Naive thymus-derived CD4-positive, alpha-beta T cell (primary cell): ENCODE measurements at places on chromosomes 7 and 10. TPM values are rescaled to one million over a fixed set of nuclear protein-coding genes. Genes with fewer than 3 reads are reported as not detected.

The SLC39A12 gene
- not detected for total RNA-seq

The NKX2-3 gene
- not detected for total RNA-seq

The TFEC gene
- total RNA-seq, result 1.6 TPM

The GALNT17 gene
- total RNA-seq, result not detected

The APBB1IP gene
- 64.7 TPM for total RNA-seq

The KIAA1549 gene
- total RNA-seq, result not detected

The IKZF1 gene
- 463 and 475 TPM in 2 replicates for total RNA-seq

The PRSS2 gene
- not detected for total RNA-seq

The FKBP6 gene
- total RNA-seq, result 0.24 TPM

- H3K4me1 ChIP-seq, result no peaks in the 10 kb centered on the region
- no peak for DNase-seq
- H3K27ac ChIP-seq, result no peak overlapping the region
- H3K4me3 ChIP-seq, result no peak overlapping the region
Measured at GRCh38 chr10:122127943-122128342, 139.0 kb downstream of the TACC2 start.

DNA sequence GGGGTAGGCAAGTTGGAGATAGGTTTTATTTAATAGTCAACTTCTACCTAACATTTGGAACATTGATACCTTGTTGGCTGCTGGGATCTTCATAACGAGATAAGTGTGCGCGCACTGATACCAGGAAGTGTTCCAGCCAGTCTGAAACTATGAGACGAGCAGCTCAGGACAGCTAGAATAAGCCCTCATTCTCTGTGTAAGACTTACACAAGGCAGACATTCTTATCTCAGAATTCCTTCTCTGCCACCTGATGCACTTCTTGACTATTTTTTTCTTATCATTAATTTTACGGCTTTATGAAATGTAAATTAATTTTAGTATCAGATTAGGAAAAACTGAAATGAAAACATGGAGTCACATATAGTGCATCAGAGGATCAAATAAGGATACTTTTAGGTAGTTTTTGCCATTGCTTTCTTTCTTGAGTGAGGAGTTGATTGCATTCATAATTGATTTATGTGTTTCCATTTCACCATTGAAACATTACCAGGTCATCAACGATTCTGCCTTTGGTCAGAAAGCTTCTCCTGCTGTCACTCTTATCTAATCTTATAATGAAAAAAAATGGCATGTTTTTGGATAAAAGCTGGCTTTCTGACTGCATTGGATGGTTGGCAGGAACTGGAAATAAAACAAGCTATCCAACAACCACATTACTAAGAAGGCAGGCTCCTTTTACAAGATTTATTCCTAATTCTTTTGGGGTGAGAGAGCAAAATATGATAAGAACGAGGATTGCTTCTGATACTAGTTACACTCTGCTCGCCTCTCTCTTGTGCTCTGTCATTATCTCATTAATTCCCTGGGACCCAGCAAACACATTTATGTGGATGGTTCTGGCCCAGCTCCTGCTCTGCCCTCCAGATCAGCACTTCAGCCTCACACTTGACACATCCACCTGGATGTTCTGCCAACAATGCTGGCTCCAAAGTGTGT, 40.4 kb upstream of the ABCB5 start:
- DNase-seq, result no peak
- H3K4me1 ChIP-seq, result no peaks in the 10 kb centered on the region
- H3K36me3 ChIP-seq, result no peaks in the 10 kb centered on the region
- no peak overlapping the region for H3K27ac ChIP-seq
- H3K27me3 ChIP-seq, result no peaks in the 10 kb centered on the region

DNA sequence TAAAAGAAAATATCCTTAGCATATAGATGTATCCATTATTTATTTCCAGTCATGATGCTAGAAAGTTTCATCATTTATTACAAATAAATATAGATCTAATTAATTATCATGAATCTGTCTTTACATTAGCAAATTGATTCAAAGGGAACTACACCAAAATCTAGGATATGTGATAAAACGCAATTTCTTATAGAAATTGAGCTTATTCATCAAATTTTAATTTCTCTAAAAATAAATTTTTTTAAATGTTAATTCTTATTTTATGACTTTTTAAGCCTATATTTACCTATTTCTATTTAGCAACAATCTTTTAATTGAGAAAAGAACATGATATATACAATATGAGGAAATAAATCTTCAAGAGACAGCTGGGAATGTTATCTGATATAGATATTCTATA, 34.0 kb upstream of the ING3 start:
- no peaks in the 10 kb centered on the region for H3K36me3 ChIP-seq
- DNase-seq, result no peak
- H3K4me1 ChIP-seq, result no peaks in the 10 kb centered on the region
- H3K27me3 ChIP-seq, result no peaks in the 10 kb centered on the region

- no peaks in the 10 kb centered on the region for H3K36me3 ChIP-seq
- no peak overlapping the region for H3K4me3 ChIP-seq
- H3K4me1 ChIP-seq, result no peaks in the 10 kb centered on the region
- H3K27ac ChIP-seq, result no peak overlapping the region
- no peak for DNase-seq
- H3K27me3 ChIP-seq, result no peaks in the 10 kb centered on the region
Measured at GRCh38 chr7:22911889-22912288, 89.2 kb upstream of the TOMM7 start.

- no peak for DNase-seq
- no peak overlapping the region for H3K27ac ChIP-seq
- H3K36me3 ChIP-seq, result no peaks in the 10 kb centered on the region
- no peaks in the 10 kb centered on the region for H3K27me3 ChIP-seq
- no peaks in the 10 kb centered on the region for H3K4me1 ChIP-seq
Measured at GRCh38 chr7:43508461-43508860, 74.4 kb upstream of the STK17A start.

DNA sequence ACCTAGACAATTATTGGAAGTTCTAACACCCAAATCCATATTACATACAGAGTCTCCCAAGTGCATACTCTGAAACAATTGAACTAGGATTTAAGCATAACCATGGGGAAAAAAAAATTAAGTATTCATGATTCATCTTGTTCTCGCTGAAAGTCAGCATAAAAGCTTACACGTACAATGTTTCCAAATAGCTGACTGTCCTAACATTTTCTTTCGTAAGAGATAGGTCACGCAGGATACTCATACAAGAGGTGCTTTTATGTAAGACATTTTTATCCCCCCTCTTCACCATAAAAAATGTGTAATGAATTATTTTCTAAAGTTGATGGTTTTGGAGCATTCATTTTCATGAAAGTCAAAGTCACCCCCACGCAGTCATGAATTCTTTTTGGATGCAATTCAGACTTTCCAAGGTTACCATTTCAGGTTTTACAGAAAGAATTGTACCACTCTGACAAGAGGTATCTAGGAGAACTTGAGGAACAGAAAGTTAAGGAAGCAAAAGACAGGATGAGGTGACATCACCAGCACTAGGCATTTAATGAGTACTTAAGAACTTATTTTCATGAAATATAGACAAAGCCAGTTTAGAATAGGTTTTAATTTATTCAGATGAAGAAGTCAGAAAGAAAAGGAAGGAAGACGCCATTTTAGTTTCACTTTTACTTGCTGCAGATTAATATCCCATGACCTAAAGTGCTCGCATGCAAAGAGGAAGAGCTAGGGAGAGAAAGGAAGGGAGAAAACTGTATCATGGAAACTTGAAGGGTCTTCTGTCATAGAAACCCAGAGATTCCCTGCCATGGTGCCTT, 55.8 kb downstream of the TMEM26 start:
- no peaks in the 10 kb centered on the region for H3K4me1 ChIP-seq
- H3K36me3 ChIP-seq, result no peaks in the 10 kb centered on the region
- DNase-seq, result no peak
- no peak overlapping the region for H3K27ac ChIP-seq

- no peaks in the 10 kb centered on the region for H3K4me1 ChIP-seq
- H3K4me3 ChIP-seq, result no peak overlapping the region
- H3K36me3 ChIP-seq, result no peaks in the 10 kb centered on the region
- no peaks in the 10 kb centered on the region for H3K27me3 ChIP-seq
Measured at GRCh38 chr7:95901006-95901405, 128.7 kb downstream of the DYNC1I1 start.

DNA sequence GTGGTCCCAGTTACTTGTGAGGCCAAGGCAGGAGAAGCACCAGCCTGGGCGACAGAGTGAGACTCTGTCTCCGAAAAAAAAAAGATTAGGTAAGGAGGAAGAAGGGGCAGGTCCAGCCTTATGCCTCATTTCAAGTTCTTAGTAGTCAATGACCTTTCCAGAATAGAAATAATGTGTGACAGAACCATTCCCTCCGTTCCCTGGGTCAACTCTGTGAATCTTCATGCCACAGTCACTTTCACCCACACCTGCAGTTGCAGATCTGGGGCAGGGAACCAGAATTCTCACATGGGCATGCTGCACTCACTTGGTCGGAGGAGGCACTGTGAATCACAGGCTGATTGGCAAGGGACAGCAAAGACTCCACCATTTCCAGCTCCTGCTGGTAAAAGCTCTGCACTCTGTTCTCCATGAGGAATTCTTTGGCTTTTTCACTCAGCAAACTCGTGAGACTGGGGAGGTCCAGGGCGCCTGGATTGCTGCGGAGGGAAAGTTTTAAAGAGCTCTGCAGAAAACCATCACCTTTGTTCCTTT, 20.7 kb downstream of the STN1 start:
- H3K27ac ChIP-seq, result no peak overlapping the region
- DNase-seq, result no peak
- peaks cover 29% of the 10 kb centered on the region for H3K36me3 ChIP-seq
- no peak overlapping the region for H3K4me3 ChIP-seq
- H3K4me1 ChIP-seq, result peaks cover 2% of the 10 kb centered on the region

- peak overlapping the region; percentile 45 for H3K4me3 ChIP-seq
- H3K27me3 ChIP-seq, result no peaks in the 10 kb centered on the region
Measured at GRCh38 chr7:2978408-2978807, 65.3 kb downstream of the CARD11 start.

- H3K4me1 ChIP-seq, result peaks cover 10% of the 10 kb centered on the region
- H3K36me3 ChIP-seq, result no peaks in the 10 kb centered on the region
- peak overlapping the region; percentile 62 for H3K4me3 ChIP-seq
- H3K27me3 ChIP-seq, result peaks cover 3% of the 10 kb centered on the region
Measured at GRCh38 chr10:117217196-117217761, 20.0 kb downstream of the KCNK18 start.

GRCh38 chr10:22875581-22875980, 52.3 kb upstream of the ARMC3 start:
- DNase-seq, result no peak
- H3K27ac ChIP-seq, result no peak overlapping the region
- H3K4me1 ChIP-seq, result peaks cover 4% of the 10 kb centered on the region
- peaks cover 4% of the 10 kb centered on the region for H3K27me3 ChIP-seq
- no peak overlapping the region for H3K4me3 ChIP-seq
- H3K36me3 ChIP-seq, result no peaks in the 10 kb centered on the region

GRCh38 chr7:78345293-78345911, 546.8 kb downstream of the PHTF2 start:
- H3K27me3 ChIP-seq, result no peaks in the 10 kb centered on the region
- H3K4me3 ChIP-seq, result no peak overlapping the region
- H3K4me1 ChIP-seq, result no peaks in the 10 kb centered on the region

DNA sequence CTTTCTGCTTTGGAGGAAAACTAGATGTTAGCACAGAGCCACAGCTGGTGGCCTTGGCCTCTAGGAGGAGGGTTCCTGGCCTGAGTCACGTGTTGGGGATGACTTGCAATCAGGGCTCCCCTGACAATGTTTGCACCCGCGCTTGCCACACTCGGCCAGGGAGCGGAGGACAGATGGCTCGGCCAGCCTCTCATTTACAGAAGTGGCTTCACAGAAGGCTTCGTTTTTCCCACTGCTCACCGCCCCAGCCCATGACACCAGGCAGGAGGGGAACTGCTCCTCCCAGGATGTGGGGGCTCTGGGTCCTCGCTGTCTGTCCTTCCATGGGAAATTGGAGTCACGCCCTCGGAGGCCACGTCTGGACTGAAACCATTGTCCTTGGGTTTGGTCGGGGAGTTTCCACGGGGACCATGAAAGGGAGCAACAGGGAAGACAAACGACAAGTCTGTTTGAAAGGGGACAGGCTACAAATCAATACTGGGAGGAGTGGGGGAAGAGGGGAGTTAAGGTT, 49.6 kb upstream of the UBE3C start:
- H3K4me3 ChIP-seq, result no peak overlapping the region
- H3K4me1 ChIP-seq, result no peaks in the 10 kb centered on the region
- H3K27ac ChIP-seq, result no peak overlapping the region
- DNase-seq, result no peak
- no peaks in the 10 kb centered on the region for H3K36me3 ChIP-seq

DNA sequence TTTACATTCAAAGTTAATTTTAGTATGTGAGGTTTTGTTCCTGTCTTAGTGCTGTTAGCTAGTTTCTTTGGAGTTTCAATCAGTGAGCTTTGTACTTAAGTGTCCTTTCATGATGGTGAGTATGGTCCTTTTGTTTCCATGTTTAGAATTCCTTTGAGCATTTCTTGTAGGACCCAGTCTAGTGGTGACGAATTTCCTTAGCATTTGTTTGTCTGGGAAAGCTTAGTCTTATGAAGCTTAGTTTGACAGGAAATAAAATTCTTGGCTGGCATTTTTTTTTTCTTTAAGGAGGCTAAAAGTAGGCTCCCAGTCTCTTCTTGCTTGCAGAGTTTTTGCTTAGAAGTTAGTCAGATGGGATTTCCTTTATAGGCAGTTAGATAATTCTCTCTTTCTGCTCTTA, 209.2 kb upstream of the SEMA3C start:
- no peaks in the 10 kb centered on the region for H3K27me3 ChIP-seq
- H3K4me1 ChIP-seq, result no peaks in the 10 kb centered on the region
- no peak overlapping the region for H3K4me3 ChIP-seq

DNA sequence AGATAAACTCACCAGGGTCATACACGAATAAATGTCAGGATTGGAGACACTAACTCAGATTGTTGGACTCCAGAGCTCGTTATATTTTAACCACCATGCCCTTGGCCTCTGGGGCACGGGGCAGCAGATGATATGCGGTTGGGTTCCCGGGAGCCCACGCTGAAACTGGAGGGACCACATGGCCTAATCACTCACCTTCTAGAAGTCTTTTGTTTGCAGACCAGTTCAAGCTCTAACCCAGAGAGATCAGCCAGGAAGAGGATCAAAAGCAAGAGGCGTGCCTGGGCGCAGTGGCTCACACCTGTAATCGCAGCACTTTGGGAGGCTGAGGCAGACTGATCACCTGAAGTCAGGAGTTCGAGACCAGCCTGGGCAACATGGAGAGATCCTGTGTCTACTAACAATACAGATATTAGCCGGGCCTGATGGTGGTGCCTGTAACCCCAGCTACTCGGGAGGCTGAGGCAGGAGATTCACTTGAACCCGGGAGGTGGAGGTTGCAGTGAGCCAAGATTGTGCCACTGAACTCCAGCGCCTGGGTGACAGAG, 42.6 kb upstream of the ECHDC3 start:
- H3K27ac ChIP-seq, result no peak overlapping the region
- no peak for DNase-seq
- H3K4me3 ChIP-seq, result no peak overlapping the region
- no peaks in the 10 kb centered on the region for H3K4me1 ChIP-seq
- H3K36me3 ChIP-seq, result no peaks in the 10 kb centered on the region
- no peaks in the 10 kb centered on the region for H3K27me3 ChIP-seq
